ENCODE measurements at places on chromosomes 5 and 9.

GRCh38 chr5:56326770-56327169, 93.6 kb upstream of the ANKRD55 start:
- DNase-seq = no peak

DNA sequence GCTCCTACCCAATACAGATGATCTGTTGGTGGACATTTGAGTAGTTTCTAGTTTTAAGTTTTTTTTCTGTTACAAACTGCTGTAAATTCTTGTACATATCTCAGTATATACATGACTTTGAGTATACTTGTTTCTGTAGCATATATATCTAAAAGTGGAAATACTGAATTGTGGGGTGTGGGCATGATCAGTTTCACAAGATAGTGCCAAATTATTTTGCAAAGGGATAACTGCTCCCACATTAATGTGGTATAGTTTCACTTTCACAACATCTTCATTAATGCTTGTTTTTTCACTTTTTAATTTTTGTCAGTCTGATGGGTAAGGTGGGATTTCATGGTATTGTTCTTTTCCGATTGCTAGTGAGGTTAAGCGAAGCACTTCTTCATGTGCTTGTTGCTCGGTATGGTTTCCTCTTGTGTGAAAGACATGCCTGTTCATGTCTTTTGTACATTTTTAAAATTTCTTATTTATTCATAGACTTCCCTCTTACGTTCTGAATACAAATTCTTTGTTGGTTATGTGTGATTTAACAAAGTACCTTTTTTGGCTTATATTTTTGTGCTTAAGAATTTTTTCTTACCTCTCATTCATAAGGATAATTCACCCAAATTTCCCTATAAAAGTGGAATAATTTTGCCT, 103.5 kb downstream of the CDC42SE2 start:
- DNase-seq = no peak

- DNase-seq = no peak
These were observed 659.8 kb downstream of the IRX1 start for GRCh38 chr5:4255441-4255840.

GRCh38 chr9:36438536-36439236, 38.6 kb upstream of the RNF38 start:
- no peak for DNase-seq

DNA sequence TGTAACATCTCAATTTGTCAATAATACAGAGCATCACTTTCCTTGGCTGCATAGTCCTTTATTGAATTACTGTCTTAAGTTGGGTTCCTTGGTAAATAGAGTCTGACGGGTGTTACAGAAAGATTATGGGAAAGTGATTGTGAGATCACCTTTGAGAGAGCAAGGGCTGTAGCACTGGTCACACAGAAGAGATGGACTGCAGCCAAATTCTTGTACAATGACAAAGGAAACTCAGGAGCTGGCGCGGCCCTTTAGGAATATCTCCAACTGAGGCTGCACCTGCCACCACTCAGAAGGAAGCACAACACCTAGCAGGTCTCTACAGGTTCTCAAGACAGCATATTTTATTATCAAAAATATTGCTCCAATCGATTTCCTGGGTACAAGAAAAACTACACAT, 350.0 kb upstream of the ISL1 start:
- DNase-seq = no peak

- no peak for DNase-seq
These were observed 68.2 kb downstream of the KCNT1 start for GRCh38 chr9:135770203-135770535.

- no peak for DNase-seq
These were observed 3.2 kb upstream of the SET start for GRCh38 chr9:128685636-128686489.

GRCh38 chr5:14838396-14839319, 32.9 kb downstream of the ANKH start:
- DNase-seq = no peak

DNA sequence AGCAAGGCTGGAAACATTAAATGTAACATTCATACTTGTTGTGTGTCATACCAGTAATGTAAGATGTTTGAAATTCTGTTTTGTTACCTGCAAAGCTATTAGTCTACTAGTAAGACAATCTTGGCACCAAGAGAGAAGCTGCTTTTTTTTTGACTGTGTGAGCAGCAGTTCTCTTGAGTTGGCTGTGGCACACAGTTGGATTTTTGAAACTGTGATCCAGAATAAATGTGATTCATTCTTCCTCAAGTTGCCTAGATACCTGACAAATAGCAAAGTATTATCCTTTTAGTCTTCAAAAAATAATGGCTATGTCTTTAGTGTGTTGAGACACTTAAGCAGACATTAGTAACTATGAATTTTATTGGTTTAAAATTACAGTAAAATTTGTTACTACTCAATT, 57.2 kb upstream of the HAPLN1 start:
- DNase-seq = no peak

DNA sequence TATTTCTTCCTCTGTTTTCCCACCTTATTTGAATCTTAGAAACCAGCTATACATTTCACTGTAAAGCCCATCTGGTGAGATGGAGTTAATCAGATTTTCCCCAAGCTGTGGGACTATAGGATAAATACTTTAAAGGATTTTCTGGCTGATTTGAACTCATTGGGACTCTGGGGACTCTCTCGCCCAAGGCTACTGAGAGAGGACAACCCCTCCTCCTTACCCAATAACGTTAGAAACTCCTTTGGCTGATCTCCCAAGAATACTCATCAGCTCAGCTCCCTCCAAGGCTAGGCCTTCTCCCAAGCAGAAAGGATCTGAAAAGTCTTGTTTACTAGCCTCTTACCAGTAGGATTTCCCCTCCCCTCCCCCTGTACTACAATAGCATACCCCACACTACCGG, 1.5 kb upstream of the GLRA1 start:
- no peak for DNase-seq

GRCh38 chr5:14258840-14259239, 115.7 kb downstream of the TRIO start:
- no peak for DNase-seq

- no peak for DNase-seq
These were observed 47.1 kb downstream of the LIX1 start for GRCh38 chr5:97095318-97095732.

- no peak for DNase-seq
These were observed 169.3 kb downstream of the CCDC192 start for GRCh38 chr5:127872494-127872893.

DNA sequence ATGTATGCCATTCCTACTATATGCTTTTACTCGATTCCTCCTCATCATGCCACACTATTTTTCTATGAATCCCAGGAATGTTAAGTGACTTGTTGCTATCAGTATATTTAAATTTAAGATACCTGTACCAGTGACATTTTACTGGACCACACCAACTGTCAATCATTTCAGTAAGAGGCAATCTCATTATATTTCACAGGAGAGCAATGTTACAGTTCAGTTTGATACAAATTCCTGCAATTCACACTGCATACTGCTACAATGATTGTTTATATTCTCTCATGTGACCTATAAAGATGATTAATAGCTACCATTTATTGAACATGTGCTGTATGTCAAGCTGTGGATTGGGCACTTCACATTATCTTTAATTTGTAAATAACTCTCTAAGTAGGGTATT, 30.0 kb downstream of the SPEF2 start:
- no peak for DNase-seq
